Activated CD4-positive, alpha-beta T cell treated with anti-CD3 and anti-CD28 coated beads for 24 hours (primary cell): ENCODE measurements at places on chromosomes 1 and 21.

GRCh38 chr1:24199291-24199900 is 12.3 kb upstream of the IFNLR1 start:
- DNase-seq, result peak; percentile 70

DNA sequence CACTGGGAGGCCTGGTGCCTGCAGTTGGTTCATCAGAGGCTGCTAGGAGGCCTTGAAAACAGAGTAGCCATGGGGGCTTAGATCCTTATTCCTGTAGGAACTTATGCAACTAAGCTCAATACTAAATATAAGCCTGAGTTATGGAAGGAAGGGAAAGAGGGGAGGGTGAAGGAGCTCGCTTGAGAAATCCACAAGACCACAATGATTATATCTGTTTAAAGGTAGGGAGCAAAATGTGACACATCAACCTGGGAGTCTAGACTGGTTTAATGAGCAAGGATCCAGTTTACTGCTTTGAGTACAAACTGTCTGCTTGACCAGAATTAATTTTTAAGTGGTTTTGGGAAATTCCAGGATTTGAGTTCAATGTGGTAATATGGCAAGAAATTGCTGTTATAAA is 20.4 kb upstream of the ANGPTL7 start:
- DNase-seq, result no peak

- DNase-seq, result no peak
Observed at GRCh38 chr1:228897901-228898300, 162.6 kb downstream of the RHOU start.

DNA sequence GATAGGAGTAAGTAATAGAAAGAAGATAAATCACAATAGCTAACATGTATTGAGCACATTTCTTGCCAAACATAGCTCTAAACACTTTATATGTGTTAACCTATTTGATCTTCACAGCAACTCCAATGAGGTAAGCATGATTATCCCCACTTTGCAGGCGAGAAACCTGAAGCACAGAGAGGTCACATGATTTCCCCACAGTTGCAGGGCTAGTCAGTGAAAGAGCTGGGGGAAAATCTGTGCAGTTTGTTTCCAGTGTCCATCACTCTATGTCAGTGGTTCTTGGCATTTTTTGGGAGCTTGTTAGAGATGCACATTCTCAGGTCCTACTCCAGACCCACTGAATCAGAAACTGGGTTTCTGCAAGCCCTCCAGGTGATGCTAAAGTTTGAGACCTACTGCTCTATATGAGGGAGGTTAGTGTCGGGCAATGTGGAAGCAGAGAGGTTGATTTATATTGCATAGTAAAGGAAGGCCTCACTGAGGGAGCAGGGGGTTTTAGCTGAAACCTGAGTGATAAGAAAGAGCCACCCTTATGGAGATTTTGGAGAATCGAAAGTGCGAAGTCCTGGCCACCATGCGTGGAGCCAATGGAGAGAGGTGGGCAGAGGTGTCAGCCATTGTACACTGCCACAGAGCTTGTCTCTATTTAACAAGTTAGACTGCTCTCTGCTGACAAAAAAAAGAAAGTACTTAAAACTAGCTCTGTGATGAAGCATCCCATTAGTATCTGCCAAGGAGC is 20.9 kb downstream of the MCOLN3 start:
- no peak for DNase-seq

GRCh38 chr1:2009101-2010053 is 5.8 kb upstream of the CFAP74 start:
- no peak for DNase-seq

DNA sequence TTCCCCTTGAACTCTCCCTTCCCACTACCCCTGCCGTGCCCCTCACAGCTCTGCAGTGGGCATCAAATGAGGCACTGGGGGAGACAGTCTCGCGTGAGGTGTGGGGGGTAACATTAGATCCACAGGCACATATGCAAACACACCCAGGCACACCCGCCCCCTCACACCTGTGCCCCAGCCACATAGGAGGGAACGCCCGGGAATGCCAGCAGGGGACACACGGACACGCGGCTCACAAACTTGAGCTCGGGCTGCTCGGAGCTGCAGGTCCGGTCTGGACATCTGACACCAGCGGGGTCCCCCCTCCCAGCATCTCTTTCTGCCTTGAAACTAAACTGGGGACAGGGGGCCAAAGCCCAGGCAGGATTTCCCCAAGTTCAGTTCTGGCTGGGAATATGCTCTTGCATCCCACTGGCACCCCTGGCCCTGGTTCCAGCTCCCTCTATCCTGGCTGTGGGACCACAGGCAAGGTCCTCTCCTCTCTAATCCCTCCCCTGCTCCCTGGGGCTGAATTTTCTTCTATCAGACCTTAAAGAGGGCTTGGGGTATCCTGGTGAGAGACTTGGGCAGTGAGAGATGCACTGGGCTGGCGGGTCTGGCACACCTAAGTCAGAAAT is 30.6 kb downstream of the CDCP2 start:
- DNase-seq, result no peak

DNA sequence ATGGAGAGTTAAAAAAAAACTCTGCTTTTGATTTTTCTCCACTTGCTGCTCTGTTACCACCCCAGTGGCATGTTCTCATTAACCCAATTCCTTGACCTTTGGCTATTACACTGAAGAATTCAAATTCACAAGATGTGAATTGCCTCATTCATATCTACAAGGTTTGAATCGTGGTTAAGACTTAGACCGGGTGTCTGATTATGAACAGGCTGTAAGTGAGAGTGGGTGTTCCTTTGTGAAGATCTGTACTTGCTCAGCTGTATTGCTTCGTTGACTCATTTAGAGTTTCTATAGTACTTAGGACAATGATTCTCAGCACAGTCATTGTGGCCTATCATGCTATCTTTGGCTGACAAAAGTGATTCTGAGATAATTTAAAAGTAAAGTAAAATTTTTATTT is 36.4 kb downstream of the DNM3 start:
- no peak for DNase-seq

DNA sequence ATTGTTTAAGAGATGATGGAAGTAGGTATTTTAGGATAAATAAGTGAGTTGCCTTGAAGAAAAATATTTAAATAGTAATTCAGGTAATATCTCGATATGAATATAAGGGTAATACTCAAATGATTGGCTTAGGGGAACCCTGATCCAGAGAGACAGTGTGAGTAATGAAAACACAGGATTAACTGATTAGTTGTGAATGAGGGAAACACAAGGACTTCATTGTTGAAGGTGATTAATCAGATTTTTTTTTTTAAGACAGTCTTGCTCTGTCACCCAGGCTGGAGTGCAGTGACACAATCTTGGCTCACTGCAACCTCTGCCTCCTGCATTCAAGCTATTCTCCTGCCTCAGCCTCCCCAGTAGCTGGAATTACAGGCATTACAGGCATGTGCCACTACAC is 12.7 kb downstream of the SLC25A33 start:
- DNase-seq, result no peak

GRCh38 chr1:156862584-156862983 is 1.9 kb downstream of the NTRK1 start:
- no peak for DNase-seq

DNA sequence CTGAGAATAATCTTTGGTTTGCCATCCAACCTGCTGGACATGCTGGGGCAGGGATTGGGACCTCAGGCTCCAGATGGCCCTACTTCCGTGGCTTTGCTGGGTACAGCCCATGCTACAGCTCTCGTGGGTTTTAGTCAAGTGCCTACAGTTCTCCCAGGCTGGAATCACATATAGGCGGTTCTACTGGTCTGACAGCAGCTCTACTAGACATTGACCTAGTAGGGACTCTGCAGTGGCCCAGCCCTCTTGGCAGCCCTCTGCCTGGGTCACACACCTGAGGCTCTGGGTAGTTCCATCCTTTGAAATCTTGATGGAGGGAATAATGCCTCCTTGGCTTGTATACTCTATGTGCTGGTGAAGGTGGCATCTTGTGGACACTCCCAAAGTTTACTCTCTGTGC is 72.2 kb downstream of the PGM1 start:
- DNase-seq, result no peak

- no peak for DNase-seq
Observed at GRCh38 chr1:185896863-185897262, 162.7 kb downstream of the HMCN1 start.

GRCh38 chr21:41545500-41546359 is 37.8 kb upstream of the TMPRSS2 start:
- no peak for DNase-seq
